ENCODE measurements at places on chromosomes 16 and 17.
A peak's percentile ranks its signal among the peaks of the same experiment; 100 is the strongest.

DNA sequence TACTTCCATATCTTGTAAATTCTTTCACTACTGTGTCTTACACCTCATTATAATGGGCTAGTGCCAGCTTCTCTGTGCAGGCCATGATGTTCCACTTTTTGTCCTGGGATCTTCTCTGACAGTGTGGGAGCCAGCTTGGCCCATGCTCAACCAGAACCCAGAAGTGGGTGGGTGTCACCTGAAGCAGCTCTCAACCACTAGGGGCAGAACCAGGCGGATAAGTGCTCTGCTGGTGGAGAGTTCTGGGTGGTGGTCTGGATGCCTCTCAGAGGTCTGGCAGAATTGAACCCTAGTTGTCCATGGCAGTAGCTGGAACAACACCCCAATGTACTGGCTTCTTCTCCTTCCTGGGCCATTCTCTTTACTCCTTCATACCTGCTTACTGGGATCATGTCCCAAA, 254.1 kb upstream of the N4BP1 start:
- DNase-seq = no peak

GRCh38 chr16:55351936-55352335, 27.9 kb downstream of the IRX6 start:
- DNase-seq = no peak

- no peak for DNase-seq
Measured at GRCh38 chr17:57485916-57486881, 229.9 kb downstream of the MSI2 start.

- peak; percentile 96 for DNase-seq
Measured at GRCh38 chr16:23280483-23280967, 21.6 kb upstream of the SCNN1B start.

- no peak for DNase-seq
Measured at GRCh38 chr17:7563115-7563869, 1.6 kb downstream of the SENP3 start.

DNA sequence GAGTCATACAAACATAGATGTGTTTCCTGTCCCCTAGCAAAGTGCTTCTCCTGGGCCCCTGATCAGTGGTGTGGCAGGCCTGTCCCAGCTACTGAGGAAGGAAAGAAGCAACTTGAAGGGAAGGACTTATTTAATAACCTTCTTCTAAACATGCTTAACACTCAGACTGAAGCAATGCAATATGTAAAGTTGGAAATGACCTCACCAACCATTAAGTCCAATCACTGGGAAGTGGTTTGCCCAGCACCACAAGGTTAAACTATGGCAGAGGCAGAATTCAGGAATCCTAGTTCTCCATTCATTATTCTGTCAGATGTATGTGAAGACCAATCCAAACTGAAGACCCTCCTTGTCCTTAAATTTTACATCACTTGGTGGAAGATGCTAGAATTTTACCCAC, 39.1 kb downstream of the CENPV start:
- peak; percentile 44 for DNase-seq

- no peak for DNase-seq
Measured at GRCh38 chr16:82345318-82345717, 175.3 kb upstream of the MPHOSPH6 start.

- DNase-seq = no peak
Measured at GRCh38 chr17:60941028-60941427, 263.4 kb downstream of the BCAS3 start.
